ENCODE measurements at places on chromosomes 16 and 17.

DNA sequence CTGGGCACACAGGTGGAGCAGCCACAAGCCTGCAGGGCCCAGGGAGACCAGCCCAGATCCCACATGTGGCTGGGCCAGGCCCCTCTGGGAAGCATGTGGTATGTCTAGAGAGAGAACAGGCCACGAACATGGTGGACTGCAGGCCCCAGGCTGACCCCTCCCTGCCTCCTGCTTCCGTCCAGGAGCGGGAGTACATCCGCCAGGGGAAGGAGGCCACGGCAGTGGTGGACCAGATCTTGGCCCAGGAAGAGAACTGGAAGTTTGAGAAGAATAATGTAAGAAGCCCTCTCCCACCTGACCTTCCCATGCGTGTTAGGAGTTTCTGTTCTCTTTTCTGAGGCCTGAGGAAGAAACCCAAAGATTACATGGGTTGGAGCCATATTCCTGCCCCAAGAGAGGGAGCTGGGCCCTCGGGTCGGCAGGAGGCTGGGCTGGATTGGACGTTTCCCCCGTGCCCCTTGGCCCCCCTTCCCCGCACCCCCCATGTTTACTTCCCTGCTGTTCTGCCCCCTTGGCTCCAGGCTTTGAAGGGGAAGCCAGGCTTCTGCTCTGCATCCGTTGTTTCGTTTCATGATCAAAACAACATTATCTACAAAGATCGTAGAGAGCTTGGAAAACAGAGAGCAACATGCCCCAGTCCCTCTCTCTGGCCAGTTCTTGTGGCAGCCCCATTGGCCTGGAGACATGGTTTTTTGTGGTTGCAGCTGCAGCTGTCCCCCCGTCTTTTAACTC, 5.7 kb upstream of the TCAP start:
- no peak for DNase-seq

- peak; percentile 76 for DNase-seq
Measured at GRCh38 chr17:65100316-65101140, 36.6 kb upstream of the RGS9 start.

- DNase-seq, result no peak
Measured at GRCh38 chr17:50268026-50268425, 6.2 kb upstream of the TMEM92 start.

DNA sequence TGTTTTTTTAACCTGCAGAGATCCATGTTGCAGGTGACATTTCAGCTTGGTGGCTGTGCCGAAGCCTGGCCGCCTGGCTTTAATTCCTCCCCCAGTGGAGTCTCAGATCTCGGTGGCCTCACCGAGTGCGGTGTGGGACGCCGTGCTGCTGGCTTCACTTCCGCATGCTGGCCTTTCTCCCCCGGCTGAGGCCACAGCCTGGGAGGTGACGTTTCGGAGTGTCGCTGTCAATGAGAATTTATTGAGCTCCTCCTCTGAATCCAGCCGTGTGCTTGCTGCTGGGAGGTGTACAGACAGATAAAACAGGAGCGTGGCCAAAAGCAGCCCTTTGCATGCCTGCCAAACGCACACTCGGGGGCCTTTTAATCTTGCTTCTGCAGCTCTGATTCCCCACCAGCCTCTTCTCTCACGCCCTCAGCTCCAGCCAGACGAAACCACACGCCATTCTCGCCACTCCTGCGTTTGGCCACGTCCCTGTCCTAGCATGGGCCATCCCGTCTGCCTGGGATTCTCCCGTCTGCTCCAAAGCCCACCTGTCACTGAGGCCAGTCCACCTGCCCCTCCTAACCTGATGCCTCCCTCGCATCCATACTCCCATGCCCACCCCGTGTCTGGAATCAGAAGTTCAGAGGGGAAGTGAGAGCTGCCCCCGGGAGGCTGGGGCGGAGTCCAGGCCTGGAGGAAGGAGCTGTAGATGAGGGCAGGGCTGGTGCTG, 3.6 kb downstream of the GSE1 start:
- no peak for DNase-seq

- DNase-seq, result no peak
Measured at GRCh38 chr16:10729104-10730048, 14.3 kb upstream of the NUBP1 start.

DNA sequence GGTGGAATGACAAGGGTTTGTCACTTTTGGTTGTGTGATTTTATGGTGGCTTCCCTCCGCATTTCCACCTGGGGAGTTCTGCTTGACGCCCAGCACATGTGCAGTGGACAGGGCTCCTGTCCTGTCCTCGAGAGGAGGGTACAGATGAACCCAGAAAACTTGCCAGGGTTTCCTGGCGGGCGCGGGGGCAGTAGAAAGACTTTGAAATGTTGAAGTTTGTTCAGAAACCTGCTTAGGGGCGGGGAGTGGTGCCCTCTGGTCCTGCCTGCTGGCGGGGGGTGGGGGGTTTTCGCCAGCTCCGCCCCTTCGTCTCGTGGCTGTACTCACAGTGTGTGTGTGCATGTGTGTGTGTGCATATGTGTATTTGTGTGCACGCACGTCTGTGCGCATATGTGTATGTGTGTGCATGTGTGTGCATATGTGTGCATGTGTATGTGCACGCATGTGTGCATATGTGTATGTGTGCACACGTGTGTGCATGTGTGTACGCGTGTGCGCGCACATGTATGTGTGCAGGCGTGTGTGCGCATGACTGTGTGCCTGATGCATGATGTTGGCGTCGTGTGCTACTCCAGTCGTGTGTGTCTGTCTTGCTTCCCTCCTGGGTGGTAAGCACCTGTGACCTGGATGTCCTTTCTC, 6.8 kb downstream of the FN3KRP start:
- no peak for DNase-seq

DNA sequence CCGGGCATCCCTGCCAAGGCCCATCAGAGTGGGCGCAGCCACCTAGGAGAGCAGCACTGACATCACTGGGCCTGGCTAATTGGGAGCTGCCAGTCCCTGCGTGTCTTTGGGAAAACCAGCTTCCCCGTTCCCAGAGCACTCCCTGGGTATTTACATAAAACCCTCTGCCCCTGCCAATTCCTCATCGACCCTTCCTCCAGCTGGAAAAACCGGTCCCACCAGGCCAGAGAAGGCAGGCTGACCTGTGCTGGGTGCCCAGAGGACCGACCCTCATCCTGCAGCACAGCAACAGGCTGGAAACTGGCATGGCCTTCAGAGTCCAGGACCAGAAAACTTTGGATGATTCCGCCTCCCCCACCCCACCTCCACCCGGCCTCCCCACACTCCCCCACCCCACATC, 8.2 kb upstream of the FOXN1 start:
- no peak for DNase-seq

- DNase-seq, result no peak
Measured at GRCh38 chr16:53081032-53081424, 26.2 kb downstream of the CHD9 start.

DNA sequence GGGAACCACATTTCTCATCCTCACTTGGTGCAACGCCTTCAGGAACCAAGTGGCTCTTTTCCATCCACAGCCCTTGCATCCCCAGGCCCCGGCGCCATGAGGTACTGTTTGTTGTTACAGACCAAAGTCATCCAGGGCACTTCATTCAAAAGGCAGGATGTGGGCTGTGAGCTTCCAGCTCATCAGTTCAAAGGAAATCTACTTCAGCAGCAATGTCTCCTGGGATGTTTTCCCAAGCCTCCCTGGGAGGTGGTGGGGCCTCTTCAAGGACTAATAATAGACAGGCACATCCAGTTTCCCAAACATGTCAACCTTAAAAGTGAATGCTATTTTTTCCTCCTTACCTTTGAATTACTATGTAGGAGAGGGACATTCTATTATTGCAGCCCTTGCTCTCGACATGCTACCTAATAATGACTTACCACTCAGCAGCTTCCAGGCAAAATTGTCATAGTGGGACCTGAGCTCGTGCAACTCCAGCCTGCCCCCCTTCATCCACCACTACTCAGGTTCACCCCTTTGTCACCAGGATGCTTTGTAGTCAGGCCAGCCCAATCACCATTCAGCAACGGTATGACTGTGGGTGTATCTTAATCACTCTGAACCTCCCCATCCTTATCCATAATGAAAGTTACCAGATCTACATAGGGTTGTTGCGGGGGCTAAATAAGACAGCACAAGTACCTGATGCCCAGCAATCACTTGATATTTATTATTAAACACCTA, 1.7 kb upstream of the PRKCB start:
- no peak for DNase-seq

GRCh38 chr17:74918906-74919305, 4.1 kb downstream of the USH1G start:
- no peak for DNase-seq

- no peak for DNase-seq
Measured at GRCh38 chr16:30445149-30445407, 596 bp downstream of the SEPHS2 start.

DNA sequence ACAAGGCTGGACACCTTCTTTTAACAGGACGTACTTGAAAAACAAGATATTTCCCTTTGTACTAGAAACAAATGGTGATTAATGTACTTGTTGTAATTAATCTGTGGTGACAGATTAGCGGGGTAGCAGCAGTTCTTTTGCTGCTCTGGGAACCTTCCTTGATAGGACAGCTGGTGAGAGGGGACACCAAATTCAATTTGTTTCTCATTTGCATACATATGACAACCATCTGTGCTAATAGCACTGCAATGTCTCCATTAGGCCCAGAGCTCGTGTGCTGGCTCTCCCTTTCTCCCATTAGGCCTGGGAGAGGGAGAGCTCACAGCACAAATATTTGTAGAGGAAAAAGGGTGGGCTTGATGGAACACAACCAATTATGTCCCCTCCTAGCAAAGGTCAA, 221.0 kb upstream of the HS3ST3A1 start:
- DNase-seq, result no peak

GRCh38 chr16:84718-85406, 6.8 kb downstream of the MPG start:
- DNase-seq, result peak; percentile 77

DNA sequence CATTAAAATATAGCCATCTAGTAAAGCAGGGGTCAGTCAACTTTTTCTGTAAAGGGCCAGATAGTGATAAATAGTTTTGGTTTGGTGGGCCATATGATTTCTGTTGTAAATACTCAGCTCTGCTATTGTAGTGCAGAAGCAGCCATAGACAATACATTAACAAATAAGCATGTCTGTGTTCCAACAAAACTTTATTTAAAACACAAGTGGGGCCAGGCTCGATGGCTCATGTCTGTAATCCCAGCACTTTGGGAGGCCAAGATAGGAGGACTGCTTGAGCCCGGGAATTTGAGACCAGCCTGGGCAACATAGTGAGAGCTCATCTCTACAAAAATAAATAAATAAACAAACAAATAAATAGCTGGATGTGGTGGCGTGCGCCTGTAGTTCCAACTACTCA, 60.8 kb upstream of the TANC2 start:
- DNase-seq, result no peak

- DNase-seq, result no peak
Measured at GRCh38 chr17:81083125-81083765, 48.3 kb downstream of the BAIAP2 start.

DNA sequence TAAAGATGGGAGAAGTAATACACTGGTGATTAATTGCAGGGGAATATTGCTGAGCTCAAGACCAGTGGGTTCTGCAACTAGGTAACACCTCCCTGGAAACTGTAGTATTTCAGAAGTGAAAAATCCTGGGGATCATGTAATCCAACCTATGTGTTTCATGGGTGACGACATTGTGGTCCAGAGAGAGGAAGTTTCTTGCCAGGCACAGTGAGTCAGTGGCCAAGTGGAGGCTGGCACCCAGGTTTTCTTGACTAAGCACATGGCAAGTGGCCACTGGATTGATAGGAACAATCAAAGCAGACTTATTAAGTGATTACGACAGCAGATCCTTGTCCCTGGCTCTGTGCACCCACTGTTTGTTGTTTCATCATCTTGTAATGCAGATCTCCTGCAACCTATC, 14.6 kb upstream of the CIITA start:
- DNase-seq, result peak; percentile 43

DNA sequence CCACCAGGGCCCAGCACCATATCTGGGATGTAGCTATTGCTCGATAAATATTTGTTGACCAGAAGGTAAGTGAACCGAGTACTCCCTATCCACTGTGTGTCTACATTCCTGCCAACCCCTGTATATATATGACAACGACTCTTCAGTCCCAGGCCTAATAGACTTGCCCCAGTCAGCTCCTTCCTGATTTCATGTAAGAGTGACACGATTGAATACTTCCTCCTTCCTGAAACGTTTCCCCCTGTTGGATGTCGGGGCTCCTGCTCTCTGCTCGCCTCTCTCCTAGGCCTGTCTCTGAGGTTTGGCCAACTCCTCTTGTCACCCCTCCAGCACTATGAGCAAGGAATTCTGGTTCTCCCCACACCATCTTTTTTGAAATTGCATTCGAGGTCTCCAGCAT, 178.9 kb downstream of the PRKCA start:
- DNase-seq, result peak; percentile 31

GRCh38 chr16:67013233-67013822, 15.6 kb upstream of the CBFB start:
- no peak for DNase-seq

Data from GDM1 (cell line).